ENCODE measurements at places on chromosomes 7 and 10. TPM values are rescaled to one million over a fixed set of nuclear protein-coding genes. Genes with fewer than 3 reads are reported as not detected.
A peak's percentile ranks its signal among the peaks of the same experiment; 100 is the strongest.

Gene FAM20C
- 15.8 TPM for total RNA-seq

Gene MCM7
- total RNA-seq: 53.0 TPM

Gene RUFY2
- 12.8 TPM for total RNA-seq

Gene GPER1
- total RNA-seq: 11.9 TPM

Gene SPDYE11
- not detected for total RNA-seq

- DNase-seq: no peak
These were observed 460 bp downstream of the ANXA11 start for GRCh38 chr10:80204677-80205476.

DNA sequence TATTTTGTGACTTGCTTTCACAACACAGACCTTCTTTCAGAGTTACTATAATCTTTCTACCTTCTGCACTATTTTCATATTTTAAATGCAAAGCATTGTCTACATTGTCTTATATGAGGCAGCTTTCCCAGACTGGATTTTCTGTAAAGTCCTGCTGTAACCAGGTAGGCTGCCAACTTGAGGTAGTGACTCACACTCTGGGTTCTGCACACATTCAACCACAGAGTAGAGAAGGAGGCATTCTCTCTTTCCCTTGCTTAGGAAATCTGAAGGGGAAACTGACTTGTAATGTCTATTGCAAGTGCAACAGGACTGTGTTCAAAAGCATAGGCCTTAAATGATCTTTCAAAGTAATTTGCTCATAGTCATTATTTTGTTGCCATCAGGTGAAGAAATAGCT is 461.4 kb downstream of the GRM8 start:
- DNase-seq: no peak

DNA sequence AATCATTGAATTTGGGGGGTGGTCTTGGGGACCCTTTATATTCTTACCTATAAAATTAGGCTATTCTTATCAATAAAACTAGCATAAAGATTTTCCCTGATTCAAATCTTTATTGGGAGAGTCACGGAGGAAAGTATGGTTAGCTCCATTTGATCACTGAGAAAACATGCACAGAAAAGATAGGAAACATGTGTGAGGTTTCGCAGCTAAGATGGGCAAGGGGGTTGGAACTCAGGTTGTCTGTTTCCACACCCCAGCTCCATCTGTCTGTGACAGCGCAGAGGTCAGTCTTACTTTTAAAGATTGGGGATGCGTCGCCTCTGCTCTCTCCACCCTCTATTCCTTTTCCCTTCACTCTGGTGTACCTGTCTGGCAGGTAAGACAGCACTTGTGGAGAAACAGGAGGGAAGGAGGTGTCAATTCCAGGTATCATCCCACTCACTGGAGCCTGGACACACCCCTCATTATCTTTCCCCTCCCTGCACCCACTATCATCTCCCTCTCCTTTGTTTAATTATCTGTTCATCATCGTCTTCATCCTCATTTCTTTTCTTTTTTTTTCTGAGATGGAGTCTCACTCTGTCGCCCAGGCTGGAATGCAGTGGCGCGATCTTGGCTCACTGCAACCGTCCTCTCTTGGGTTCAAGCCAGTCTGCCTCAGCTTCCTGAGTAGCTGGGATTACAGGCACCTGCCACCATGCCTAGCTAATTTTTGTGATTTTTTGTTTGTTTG is 2.4 kb upstream of the DENND10 start:
- no peak for DNase-seq

GRCh38 chr10:106341356-106341755 is 823.1 kb downstream of the SORCS1 start:
- DNase-seq: no peak

DNA sequence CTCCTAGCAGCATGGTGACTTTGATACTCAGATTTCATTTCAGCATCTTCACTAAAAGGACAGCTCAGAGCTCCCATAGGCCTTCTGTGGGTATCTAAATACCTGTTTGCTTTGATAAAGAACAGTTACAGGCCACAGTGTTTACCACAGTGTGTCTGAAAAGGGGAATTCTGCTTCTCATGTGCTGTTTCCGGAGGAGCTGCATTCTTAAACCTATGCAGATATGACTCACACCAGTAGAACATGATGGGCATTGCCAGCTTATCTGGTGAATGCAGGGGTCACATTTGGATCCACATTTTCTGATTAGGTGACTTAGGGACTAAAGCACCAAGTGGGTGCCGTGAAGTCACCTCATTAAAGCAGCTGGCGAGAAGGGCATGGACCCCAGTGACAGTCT is 52.6 kb downstream of the TRRAP start:
- no peak for DNase-seq

GRCh38 chr7:42193471-42194129 is 43.4 kb downstream of the GLI3 start:
- DNase-seq: no peak

GRCh38 chr10:17768957-17769356 is 17.0 kb downstream of the TMEM236 start:
- no peak for DNase-seq

DNA sequence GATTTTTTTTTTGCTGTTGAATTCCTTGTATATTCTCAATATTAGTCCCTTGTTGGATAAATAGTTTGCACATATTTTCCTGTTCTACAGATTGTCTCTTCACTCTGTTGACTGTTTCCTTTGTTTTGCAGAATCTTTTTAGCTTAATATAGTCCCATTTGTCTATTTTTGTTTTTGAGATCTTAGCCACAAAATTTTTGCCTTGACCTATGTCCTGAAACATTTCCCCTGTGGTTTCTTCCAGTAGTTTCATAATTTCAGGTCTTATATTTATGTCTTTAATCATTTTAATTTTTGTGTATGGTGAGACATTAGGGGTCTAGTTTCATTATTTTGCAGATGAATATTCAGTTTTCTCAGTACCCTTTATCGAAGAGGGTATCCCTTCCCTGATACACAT is 92.7 kb downstream of the LANCL2 start:
- DNase-seq: no peak

DNA sequence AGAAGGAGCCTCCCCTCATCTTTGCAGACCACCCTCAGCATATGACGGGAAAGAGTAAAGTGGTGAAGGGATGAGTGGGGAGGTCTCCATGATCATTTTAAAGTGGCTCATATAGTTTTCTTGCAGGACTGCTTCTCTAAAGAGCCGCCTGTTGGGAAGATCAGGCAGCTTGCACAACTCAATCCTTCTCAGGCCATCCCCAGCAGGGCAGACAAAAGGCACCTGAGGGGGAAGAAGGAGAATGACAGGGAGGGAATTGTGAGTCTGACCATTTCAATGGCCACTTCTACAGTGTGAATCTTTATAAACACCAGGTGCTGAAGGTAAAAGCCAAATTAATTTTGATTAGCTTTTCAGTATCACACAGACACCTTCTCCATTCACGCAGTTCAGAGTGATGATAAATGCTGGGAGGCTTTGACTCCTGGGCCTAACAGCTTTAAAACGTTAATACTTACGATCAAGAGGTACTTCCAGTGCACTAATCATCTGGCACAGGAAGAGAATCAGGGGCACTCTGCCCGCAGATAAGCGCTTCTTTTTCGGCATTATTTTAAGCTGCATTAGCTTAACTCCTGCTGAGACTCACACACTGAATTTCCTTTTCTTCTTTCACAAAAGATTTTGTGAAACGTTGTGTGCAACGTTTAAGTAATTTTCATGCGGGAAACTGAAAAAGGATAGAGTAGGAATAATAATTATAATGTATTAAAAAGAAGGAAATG is 109.5 kb upstream of the LAMB4 start:
- DNase-seq: no peak

DNA sequence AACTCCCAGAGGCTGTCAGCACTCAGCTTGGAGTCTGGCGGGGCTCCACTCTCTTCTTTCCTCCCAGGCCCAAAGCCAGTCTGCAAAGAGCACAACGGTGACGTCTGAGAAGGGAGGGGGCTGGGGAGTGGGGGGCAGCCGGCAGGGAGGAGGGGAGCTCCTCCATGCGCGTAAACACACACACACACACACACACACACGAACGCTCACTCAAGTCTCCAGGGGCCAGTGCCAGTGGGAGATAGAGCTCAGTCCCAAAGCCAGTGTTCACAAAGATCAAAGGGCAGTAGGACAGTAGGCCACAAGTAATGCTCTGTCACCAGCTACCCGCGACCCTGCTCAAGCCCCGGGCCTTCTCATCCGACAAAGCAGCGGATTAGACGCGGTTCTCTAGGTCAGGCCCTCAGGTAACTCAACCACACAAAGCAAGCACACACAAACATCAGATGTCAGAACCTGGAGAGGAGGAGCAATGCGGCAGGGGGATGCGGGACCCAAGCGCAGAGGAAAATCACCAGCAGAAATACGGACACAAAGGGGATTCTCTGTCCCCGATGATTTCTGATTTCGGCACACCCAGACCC is 19.9 kb downstream of the TCAF1 start:
- DNase-seq: no peak

GRCh38 chr7:94434042-94434441 is 39.3 kb downstream of the COL1A2 start:
- DNase-seq: no peak

GRCh38 chr7:100546926-100547800 is 8.2 kb downstream of the AGFG2 start:
- DNase-seq: no peak

- DNase-seq: no peak
These were observed 284.4 kb upstream of the PHYHIPL start for GRCh38 chr10:58892031-58892531.

DNA sequence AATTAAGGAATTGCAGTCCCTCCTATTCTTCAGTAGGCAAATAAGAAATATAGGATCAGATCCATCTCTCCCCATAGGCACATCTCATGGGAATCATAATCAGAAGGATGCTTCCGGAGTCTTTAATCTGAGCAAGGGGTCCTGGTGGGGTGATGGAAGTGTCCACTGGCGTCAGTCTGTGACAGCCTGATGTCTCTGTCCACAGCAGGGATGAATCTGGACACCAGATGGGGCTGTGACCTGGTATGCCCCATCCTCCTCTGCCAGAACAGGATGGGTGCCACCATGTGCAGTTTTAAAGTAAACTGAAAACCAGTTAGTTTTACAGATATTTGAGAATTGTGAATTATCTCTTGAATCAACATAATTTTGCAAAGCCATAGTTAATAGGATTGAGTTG is 148.7 kb downstream of the C1GALT1 start:
- DNase-seq: no peak

DNA sequence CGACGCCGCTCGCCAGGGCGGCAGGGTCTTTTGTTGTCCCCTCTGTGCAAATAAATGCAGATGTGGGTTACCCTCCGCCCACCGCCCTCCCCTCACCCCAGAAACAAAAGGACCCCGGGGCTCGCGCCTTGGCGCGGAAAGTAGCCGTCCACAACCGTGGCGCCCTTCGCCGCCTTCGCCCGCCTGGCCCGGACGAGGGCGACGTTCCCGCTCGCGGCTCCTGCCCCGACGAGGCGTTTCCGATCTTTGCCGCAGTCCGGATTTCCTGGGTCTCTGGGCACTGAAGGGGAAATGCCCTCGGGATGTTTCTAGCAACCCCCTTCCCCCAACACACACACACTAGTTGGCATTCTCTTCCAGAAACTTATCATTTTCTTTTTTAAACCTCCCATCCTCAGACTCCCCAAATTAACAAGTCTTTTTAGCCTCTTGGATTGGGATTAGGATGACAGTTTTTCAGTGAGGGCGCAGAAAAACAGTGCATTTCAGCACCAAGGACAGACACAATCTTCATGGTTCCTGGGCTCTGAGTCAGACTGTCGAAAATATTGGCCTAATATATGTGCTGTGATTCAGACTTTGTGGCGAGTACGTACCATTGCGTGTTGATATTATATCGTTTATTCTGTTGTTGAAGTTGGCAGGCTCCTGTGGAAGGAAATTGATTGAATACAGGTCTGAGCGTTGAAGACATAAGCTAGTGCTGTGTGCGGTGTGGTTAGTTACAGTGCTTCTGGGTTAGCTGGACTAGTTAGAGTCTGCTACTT is 771 bp downstream of the PHYHIPL start:
- DNase-seq: no peak

DNA sequence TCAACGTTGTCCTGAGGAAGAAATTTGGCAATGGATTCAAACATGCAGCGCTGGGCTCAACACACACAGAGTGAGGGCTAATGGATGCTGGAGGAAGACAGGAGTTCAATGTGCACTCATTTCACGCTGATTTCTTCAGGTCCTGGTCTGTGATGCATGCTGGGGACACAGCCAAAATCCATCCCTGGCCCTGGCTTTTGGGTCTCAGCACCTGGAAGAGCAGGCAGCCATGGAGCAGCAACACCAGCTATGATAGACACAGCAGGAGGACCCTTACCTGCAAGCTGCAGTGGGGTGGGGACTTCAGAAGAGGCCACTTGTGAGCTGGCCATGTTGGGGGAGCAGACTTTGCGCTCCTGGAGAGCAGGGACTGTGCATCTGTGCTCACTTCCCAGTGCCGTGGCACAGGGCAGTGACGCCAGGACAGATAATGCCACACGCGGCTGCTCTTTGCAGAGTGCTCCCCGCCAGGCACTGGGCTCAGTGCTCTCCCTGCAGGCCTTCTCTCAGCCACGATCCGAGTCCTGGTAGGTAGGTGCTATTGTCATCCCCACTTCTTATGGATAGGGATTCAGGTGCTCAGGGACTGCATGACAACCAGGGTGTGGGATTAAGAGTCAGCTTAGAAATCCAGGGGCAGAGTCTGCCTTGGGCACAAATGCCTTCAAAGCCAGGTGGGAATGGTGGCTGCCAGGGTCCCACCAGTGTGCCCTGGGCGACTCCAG is 138.8 kb upstream of the UNC5B start:
- DNase-seq: peak; percentile 24

GRCh38 chr10:110980807-110981206 is 61.4 kb downstream of the SHOC2 start:
- DNase-seq: no peak

DNA sequence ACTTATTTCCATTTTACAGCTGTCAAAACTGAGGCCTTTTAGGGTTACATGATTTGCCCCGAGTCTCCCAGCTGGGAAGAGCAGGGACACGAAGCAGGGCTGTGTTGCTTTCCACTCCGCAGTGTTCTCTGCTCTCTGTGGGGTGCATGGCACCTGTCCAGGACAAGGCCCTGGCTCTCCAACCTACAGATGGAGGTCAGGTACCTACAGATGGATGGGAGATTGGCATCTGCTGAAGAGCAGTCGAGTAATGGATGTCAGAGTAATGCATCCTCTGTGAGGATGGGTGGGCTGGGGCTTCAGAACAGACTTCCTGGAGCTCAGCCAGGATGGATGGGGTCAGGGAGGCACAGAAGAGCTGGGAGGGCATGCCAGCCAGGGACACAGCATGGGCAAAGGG is 85.0 kb downstream of the EMX2 start:
- DNase-seq: no peak

DNA sequence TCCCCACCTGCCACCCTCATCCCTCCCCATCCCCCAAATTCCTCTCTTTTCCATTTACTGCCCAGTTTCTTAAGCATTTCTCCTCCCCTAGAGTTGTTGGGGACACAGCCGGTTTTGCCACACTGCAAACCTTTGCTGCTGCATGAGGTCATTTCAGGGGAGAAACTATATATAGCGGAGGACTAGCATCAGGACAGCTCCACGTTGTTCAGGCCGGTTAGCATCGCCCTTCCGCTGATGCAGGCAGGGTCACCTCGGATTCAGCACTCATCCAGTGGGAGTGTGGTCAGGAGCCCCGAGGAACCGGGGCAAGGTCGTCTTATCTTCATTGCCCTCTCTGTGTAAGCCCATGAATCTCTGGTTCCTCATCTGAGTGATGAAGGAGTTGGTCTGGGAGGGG is 15.6 kb downstream of the UBTD1 start:
- no peak for DNase-seq
